GM19239 (cell line): ENCODE measurements at places on chromosomes 3 and 15.

- DNase-seq: no peak
Observed at GRCh38 chr3:178673529-178673928, 137.3 kb downstream of the KCNMB2 start.

- no peak for DNase-seq
Observed at GRCh38 chr3:89043406-89043932, 64.0 kb upstream of the EPHA3 start.

DNA sequence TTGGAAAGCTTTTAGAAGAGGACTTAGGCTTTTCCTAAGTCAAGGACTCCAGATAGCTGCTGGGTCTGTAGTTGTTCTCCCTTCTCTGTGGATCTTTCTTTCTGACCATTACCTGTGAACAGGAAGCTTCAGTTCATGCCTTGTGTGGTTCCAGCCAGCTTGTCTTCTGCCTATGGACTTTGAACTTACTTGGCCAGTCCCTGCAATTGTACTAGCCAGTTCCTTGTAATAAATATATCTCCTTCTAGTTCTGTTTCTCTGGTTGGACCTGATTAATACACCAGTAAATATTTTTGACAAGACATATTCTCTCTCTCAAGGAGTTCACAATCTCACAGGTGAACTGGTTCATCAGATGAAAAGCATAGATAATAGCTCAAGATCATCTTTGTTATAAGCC is 341.3 kb upstream of the DPPA4 start:
- DNase-seq: no peak

- no peak for DNase-seq
Observed at GRCh38 chr3:187183903-187184302, 13.4 kb upstream of the RTP1 start.

DNA sequence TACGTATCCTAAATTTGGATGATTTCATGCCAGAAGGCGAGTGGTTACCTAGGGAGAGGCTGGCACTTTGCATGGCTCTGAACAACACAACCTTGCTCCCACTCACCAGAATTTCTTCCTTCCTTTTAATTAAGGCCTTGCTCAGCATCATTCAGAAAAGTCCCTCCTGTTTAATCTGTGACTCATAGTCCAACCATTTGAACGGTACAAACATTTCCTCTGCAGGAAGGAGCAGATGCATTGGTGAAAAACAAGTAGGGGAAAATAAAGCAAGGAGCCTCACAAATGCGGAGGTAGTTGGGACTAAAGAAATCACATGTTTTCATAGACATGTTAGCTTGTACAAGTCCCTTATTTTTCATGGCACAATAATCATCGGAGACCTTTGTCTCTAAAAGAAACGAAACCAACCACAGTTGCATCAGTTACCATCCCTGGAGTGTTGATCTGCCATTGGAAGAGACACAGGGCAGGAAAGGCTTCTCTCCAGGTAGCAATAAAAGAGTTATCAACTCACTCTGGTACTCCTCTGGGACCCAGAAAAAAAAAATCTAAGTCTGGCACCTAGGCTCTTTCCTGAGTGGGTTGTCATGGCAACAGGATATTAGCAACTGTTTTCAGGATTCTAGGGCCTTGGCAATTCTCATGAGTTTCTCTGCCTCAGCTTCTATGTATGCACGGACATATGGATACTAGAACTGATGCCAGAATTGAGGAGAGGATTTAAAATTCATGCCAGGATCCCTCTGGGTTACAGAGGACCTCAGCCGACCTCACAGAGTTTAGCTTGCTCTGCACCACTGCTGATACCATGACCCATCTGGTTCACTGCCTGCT is 255.4 kb upstream of the ARPP21 start:
- no peak for DNase-seq

DNA sequence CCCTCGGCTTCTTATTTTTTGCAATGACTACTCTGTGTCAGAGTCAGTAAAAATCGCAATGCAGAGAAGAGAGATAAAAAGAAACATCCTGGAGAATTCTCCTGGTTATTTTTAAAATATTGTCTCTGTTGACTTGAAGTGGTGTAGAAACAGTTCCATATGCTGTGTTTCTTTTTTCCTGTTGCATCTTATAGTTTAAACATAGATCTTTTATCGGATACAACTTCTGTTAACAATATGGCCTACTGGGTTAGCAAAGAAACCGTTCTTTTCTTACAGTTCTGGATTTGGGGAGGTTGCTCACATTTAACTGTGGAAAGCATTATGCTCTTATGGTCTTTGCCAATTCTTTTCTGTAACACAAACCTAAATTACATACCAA is 769.1 kb upstream of the CFAP20DC start:
- no peak for DNase-seq

- no peak for DNase-seq
Observed at GRCh38 chr15:62711691-62712454, 330.7 kb upstream of the TPM1 start.

DNA sequence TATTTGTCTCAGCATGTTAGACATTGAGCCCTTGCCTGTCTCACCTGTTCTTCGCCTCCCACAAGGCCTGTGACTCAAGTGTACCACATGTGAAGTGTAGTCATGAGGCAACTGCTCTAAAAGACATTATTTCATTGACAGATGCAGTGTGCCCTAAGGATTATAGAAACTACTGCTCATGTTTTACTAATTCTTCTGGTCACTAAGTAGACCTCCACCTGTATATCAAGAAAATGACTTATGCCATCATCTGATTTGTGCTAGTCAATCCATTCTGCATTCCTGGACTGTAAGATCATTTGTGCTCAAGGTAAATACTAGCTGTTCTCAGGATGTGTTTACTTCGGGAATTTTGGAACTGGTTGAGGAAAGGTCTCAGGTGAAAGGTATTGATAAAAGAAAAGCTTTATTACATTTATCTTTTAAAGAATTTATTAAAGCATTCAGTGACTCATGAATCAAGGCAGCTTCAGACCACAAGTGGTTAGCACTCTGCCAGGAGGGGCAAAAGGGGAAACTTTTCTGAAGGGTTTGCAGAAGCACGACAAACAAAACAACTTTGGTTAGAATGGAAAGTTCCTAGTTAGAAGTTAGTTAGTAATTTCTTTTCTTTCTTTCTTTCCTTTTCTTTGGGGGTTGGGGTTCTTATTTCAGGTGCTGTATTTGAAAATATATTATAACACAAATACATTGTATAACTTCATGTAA is 465.3 kb upstream of the CBLB start:
- DNase-seq: peak; percentile 9

DNA sequence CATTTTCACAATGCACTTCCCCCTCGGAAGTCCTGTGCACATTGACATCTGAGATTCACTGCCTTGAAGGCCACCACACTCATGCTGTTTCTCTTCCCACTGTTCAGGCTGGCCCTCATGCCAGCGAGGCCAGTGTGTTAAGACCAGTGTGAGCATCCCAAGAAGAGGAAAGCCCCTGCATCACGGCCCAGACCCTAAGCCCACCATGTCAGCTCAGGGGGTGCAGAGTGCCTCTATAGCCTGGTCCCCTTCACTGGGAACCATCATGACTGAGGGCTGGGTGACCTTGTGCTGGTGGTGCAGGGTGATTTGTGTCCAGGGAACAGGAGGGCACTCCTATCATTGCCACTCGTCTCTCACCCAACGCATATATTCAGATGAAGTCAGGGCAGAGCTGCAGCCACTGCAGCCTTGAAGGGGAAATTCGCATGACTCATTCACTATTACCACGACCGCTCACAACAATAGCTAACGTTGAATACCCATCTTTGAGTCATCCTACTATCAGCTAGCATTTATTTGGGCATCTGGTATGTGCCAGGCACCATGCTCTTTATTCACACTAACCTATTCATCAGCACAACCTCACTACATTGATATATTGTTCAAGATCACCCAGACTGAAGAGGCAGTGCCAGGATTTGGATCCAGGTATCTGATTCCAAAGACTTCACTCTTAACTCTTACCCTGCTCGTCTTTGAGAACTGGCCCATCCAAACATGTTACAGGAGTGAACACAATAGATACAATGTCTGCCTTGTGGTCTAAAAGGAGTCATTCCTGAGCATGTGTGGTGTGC is 58.8 kb upstream of the SLC6A11 start:
- no peak for DNase-seq

- DNase-seq: no peak
Observed at GRCh38 chr3:165522386-165522785, 314.8 kb downstream of the BCHE start.

DNA sequence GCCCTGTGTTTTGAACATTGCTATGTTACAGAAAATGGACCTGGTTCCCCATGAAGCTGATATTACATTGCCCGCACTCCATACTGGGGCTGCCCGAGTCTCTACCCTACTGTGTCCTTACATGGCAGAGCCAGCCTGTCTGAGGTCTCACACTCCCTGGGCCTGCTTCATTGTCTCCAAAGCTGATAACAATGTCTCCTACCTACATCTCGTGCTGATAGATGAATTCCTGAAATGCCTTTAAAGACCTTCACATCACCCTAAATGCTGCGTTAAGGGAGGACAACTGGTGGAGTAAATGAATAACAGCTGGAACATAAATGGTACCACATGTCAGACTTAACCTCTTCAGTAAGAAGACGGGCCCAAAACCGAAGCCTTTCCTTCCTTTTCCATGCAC is 62.9 kb upstream of the PTX3 start:
- no peak for DNase-seq

- DNase-seq: no peak
Observed at GRCh38 chr15:42349186-42349585, 10.1 kb upstream of the CAPN3 start.

DNA sequence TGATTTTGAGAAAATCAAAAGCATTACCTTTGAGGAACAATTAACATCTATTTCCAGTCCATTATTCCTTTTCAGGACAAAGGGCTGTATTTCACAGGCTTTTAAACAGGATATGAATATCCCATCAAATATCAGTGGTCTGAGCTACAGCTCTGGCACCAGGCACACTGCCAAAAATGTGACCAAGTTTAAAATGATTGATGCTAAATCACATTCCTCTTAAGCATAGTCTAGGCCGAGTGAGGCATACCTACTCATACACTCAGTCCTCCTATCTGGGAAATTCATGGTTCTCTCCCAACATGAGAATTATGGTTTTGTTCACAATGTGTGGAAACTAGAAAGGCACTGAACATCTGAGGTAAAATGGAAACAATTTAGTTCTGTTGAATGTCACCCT is 683.5 kb downstream of the TUSC7 start:
- DNase-seq: no peak

- DNase-seq: no peak
Observed at GRCh38 chr15:99451484-99451883, 114.3 kb upstream of the MEF2A start.

- no peak for DNase-seq
Observed at GRCh38 chr15:60553163-60553562, 74.2 kb upstream of the ICE2 start.

DNA sequence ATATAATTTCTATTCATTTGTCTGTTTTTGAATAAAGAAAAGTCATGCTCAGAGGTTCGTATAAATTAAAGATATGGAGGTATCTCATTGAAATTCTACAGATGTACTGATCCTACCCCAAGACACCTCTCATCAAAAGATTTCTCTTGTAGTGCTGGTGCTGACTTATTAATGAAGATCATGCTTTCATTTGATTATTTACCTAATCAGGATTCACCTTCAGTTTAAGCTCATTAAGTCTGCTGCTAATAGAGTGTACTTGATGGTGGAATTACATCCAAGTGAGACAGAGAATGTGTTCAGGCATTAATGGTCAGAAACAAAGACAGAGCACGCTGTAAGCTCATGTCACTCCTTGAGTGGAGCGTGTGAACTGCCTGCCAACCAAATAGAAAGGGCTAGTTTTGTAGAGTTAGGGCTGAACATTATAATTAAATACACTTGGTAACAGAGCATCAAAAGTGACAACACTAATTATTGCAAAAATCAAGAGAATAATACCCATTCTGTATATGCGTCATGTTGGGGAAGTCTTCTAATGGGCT is 45.5 kb downstream of the KBTBD12 start:
- DNase-seq: no peak

- no peak for DNase-seq
Observed at GRCh38 chr15:74295800-74296199, 59.7 kb downstream of the CCDC33 start.

GRCh38 chr3:115255197-115255585 is 108.1 kb upstream of the ZBTB20 start:
- DNase-seq: no peak

- DNase-seq: no peak
Observed at GRCh38 chr3:147518465-147518864, 109.3 kb downstream of the ZIC1 start.

GRCh38 chr3:189236352-189236751 is 64.6 kb downstream of the TPRG1 start:
- DNase-seq: no peak

DNA sequence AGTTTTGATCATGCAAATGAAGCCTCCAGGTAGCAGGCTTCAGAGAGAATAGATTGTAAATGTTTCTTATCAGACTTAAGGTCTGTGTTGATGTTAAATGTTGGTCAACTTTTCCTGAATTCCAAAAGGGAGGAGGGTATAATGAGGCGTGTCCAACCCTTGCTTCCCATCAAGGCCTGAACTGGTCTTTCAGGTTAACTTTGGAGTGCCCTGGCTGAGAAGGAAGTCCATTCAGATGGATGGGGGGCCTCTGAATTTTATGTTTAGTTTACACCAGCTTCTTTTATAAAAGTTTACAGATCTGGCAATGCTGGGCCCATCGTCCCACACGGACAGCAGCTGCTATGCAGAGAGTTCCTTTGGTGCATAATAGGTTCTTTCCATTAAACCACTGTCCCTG is 8.9 kb downstream of the CCDC13 start:
- no peak for DNase-seq

GRCh38 chr3:115208066-115208750 is 61.1 kb upstream of the ZBTB20 start:
- DNase-seq: no peak

GRCh38 chr3:141489203-141489602 is 2.4 kb downstream of the RASA2 start:
- DNase-seq: no peak

DNA sequence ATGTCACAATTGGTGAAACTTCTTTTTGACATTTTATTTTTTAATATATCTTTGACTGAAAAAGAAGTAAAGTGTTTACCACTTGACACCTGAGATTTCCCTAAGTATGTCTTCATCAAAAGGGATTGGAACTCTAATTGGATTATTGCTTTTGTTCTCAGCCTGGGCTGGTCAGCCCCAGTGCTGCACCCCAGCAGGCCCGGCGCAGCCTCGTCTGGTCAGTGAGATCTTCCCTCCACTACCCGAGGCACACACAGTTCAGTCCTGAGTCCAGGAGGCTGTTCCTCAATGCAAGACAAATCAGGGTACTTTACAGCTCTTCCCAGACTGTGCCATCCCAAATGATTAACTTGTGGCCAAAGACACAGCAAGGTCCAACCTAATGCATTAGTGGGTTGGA is 146.9 kb upstream of the SEMA6D start:
- DNase-seq: no peak

GRCh38 chr3:146160321-146160963 is 542 bp downstream of the PLOD2 start:
- no peak for DNase-seq

- DNase-seq: no peak
Observed at GRCh38 chr3:178677961-178678360, 141.7 kb downstream of the KCNMB2 start.

- DNase-seq: no peak
Observed at GRCh38 chr3:45406772-45407171, 18.4 kb downstream of the LARS2 start.

GRCh38 chr3:26984416-26985390 is 362.1 kb downstream of the LRRC3B start:
- no peak for DNase-seq

- DNase-seq: peak; percentile 67
Observed at GRCh38 chr3:50674349-50675178, at the start of gene DOCK3. TSS of gene DOCK3 (plus strand) at chr3:50674927. CDS start at chr3:50675264, 337 bp downstream.

- no peak for DNase-seq
Observed at GRCh38 chr3:135325726-135326235, 530.7 kb downstream of the EPHB1 start.

- DNase-seq: peak; percentile 54
Observed at GRCh38 chr15:98952381-98952803, 55.2 kb downstream of the PGPEP1L start.
